Fibroblast of villous mesenchyme (primary cell): ENCODE measurements at places on chromosomes 3 and 15. TPM values are rescaled to one million over a fixed set of nuclear protein-coding genes. Genes with fewer than 3 reads are reported as not detected.

QTRT2 gene
- total RNA-seq = 20.3 and 22.9 TPM in 2 replicates

TMEM212 gene
- total RNA-seq = not detected in 2 replicates

DNA sequence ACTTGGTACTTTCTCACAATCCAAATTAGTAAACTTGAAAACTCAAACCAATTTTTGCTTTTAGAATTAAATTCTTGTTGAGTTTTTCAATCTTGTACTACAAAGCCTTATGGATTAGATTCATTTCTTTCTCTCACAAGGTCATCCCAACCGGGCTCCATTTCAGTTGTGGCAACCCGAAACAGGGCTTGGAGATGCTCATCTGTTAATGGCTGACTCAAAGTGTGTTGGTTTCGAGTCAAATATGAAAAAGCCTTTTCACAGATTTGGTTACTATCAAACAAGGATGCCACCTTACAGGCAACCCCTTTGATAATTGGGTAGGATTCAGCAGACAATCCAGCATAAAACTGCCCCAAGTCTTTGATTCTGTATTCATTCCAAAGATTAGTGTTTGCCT lies 1.8 kb downstream of the EPM2AIP1 start:
- DNase-seq = no peak

DNA sequence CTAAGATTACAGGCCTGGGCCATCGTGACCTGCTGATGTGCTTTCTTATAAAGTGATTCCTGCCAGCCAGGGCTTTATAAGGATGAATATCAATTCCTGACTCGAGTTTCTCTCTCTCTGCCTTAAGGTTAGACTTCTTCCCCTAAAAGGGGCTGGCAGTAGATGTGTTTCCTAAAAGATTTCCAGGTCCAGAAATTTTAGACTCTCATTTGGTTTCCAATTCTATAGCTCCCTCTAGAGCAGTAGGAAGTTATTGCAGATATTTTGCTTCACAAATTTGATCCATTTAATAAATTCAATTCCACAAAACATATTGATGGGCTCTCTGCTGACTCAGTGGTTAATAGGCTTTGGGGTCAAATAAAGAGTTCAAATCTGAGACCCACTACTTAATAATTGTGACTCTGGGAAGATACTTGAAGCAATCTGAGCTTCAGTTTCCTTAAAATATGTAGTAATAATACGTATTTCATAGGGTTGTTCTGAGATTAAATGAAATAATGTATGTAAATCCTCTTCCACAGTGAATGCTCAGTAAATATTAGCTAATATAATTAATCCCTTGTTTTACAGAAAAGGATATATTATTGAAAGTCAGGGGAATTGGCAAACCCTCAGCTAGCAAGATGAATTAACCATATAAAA lies 2.1 kb downstream of the TRIM69 start:
- DNase-seq = peak; percentile 77

DNA sequence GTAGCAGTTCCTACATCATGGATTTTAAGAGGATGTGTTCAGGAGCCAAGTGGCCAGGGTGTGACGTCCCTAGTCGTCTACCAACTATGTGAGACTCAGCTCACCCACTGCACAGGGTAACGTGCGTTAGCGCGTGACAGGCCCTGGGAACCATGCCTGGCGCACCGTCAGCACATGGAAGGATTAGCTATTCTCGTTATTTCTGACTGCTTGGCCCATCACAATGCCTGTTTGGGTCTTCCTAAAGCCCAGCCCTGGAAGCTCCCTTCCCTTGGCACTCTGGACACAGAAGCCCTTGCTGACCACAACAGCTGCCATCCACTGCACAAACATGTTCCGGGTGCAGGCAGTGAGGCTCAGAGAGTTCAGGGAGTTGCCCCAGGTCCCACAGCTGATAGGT lies 91.0 kb upstream of the RPL32 start:
- no peak for DNase-seq

DNA sequence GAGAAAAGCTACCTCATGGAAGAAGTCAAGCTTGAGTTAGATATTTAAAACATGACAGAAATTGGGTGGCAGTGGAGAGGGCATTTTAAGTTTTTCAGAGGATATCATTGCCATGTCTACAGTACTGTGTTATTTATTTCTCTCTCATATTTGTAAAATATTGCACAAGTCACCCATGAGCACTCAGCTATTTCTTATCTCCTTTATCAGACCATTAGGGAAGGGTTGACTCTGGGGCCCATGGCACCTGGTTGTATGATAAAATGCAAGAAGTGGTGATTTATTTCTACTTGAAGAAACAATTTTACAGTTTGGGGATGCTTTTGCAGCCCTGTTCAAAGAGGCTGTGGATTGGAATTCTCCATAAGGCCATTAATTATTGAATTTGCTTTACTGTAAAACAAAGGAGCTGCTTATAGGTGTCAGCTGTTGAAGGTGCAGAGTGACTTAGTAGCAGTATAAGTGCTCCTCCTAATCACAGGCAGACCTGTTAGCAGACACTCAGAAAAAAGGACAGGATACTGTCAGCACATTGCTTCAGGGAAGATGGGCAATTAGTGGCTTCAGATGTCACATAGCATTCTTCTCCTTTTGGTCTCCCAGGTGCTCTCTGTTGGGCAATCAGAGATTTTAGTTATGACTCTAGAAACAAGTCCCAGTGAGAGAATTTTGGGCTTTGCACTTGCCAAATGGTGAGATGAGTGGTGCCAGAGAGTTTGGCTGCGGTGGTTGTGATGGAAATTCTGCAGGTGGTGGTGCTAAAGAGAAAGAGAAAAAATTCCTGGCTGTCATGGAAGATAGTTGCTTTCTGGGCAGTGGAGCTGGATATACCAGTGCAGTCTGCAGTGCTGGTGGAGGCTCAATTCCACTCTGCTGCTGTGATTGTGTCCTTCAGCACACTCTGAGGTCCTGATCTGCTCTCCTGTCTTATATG lies 129.7 kb upstream of the ROPN1 start:
- no peak for DNase-seq

EXD1 gene
- under 0.01 TPM in 1 of 2 replicates, not detected in the other for total RNA-seq

DNA sequence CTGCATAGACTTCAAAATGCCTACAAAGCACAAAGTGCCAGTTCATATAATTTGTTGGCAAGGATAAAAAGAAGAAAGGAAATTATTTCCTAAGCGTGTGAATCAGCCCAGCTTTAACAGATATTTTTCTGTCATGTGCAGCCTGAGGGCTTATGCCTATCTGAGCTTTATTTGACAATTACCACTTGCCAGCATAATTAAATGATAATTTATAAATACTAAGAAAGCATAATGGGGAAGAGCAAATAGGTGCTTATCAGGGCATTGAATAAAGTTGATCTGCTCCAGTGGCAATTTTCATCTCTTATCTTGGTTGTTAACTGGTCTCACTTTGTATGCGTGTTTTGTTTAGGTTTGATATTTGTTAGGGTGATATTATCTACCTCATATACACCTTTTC lies 313.4 kb upstream of the DNAJC19 start:
- no peak for DNase-seq

DNA sequence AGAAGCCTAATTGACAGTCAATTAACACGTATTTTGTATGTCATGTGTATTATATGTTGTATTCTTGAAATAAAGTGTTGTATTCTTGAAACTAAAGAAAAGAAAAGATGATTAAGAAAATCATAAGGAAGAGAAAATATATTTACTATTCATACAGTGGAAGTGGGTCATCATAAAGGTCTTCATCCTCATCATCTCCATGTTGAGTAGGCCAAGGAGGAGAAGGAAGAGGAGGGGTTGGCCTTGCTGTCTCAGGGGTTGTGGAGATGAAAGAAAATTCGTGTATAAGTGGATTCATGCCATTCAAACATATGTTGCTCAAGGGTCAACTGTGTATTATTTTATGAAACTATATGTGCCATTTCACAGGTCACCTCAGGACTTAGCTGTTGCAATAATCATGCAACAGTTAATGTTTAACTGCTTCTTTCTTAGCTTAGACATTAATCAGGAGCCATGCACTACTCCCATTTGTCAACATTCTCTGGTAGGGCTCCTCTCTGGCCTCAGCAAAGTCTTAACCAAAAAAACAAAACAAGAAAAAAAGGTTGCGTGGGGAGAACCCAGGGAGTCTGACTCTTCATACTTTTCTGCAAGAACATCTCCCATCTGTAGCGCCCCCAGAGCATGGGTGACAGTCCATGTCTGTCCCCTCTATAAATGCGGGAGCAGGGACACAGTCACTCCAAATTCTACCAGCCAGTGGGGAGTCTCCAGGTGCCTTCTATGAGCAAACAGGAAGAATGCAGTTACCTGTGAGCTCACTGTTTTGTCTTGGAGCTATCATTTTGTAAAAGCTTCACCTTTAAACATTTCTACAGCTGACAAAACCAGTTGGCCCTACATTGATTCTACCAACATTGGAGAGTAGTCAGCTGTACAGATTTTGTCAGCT lies 19.9 kb upstream of the LRRC2 start:
- no peak for DNase-seq

DNA sequence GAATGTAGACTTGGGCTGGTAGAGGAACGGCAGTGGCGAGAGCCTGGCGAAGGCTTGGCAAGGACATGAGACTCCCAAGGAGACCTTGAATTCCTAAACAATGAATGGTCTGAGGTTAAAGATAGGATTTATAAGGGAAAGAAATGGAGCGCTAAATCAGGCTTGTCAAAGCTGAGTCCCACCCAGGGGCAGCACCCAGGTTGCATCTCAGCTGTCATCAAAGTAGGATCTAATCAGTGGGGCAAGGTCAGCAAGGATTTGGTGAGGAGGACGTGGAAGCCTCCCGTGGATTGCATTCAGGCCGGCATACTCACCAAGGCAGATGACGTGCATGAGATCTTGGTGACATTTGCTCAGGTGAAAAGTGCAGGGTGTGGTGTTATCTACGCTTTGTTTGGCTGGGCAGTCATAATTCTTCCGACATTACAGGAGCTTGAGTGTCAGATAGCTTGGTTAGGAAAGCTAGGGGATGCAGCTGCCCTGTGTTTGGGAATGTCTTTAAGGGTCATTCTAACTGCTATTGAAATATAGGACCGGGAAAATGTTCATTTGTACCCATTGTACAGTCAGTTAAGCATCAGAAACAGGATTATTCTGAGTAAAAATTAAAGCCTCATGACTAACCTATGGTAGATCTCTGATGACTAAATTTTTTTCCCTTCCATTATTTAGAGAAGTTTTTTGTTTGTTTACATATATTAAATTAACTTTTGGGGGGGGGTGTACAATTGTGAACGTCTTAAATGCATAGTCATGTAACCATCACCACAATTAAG lies 99.4 kb upstream of the TSC22D2 start:
- DNase-seq = peak; percentile 38

DNA sequence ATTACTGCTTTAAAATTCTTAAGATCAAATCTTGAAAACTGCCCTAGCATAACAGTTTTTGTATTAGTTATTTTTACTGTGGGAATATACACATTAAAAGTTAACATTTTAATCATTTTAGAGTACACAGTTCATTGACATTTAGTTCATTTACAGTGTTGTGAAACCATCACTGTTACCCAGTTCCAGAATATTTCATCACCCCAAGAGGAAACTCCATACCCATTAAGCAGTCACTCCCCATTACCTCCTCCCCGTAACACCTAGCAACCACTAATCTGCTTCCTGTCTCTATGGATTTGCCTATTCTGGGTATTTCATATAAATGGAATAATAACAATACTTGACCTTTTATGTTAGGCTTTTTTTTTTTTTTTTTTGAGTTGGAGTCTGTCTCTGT lies 164.1 kb upstream of the LRRFIP2 start:
- peak; percentile 60 for DNase-seq

FMN1 gene
- total RNA-seq = 4.5 and 8.6 TPM in 2 replicates

DNA sequence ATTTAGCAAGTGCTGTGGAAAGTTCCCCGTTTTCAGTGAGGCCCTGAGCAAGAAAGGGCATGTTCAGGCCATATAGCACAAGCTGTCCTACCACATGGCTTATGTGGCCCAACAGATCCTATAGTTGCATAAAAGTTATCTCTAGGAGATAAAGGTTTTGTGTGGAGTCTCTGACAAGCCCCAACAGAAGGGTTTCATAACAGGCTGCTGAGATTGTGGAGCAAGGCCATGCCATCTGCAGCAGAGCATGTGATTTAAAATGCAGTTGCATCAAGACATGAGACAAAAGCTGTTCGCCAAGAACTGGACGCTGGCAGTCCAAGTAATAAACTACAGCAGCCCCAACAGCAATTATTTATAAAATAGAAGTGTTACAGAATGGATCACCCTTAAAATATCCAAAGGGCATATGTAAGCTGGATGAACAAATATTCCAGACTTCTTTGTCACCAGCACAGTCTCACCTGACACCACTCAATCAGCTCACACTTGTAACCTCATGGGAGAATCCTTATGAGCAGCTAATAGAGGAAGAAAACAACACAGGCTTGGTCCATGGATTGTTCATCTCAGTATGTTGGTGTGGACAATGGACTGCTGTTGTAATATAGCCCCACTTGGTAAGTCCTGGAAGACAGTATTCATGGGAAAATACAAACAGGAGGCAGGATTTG lies 14.4 kb upstream of the CLDN1 start:
- peak; percentile 92 for DNase-seq
